Stimulated activated CD4-positive, alpha-beta T cell treated with anti-CD3 and anti-CD28 coated beads, Interleukin-4, amount 100 ng/mL, for 4 hours (primary cell): ENCODE measurements at places on chromosomes 5 and 9.
A peak's percentile ranks its signal among the peaks of the same experiment; 100 is the strongest.

DNA sequence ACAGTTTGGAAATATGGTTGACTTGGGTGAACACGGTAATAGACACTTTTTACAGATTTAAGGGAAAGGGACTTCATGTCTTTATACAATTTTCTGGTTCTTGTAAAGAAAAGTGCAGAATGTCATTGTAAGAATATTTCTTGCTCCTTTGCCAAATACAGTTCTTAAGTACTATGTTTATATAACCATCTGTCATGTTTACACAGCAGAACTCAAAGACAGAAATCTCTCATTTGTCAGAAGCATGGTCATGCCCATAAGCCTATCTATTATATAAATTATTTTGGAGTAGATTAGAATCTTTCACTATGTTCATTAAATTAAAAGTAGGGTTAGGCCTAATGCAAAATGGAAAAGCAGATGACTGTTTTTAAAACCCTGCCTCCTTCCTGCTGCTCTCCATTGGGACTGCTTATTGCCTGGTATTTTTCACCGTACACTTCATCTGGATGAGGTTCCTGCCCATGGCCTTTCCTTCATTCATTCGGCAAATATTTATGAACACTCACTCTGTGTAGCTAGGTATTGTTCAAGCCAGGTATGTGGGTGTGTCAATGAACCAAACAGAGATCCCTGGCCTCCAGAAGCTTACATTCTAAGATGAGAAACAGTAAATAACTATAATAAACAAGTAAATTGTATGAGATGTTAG lies 558.1 kb downstream of the NR2F1-AS1 start:
- DNase-seq = no peak

DNA sequence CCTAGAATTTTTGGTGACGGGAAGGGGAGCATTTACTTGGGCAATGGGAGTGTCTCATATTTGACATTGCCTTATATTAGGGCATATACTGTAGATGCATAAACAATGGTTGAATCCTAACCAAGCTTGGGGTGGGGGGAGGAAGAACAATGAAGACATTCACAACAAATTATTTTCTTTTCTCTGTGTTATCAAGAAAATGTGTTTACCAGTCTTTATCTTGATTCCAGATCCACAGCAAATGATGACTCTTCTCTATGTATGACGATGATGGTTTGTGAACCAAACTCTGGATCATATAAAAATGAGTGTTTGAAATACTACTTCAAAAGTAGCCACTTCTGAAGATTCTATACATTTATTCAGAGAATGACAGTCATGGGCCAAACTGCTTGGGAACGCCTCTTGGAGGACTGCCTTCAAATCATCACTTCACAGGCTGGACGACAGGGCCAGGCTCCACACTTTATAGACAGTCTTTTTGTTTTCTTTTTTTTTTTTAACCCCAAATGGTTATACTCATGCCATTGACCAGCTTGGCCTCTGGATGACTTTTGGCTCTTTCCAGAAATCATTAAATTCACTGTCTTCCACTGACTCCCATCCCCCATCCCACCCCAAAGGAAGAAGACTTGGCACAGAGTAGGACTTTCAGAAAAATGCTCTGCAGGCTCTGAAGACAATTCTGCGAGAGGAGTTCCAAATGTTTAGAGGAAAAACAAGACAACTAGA lies 123.8 kb upstream of the LIFR start:
- no peak for DNase-seq

GRCh38 chr5:132504746-132505145 lies 14.2 kb upstream of the IRF1 start:
- no peak for DNase-seq

- no peak for DNase-seq
These were observed 14.7 kb downstream of the LHX3 start for GRCh38 chr9:136190237-136190601.

- DNase-seq = no peak
These were observed 93.5 kb downstream of the RGS3 start for GRCh38 chr9:113556877-113557593.

GRCh38 chr9:125908136-125908535 lies 161.0 kb downstream of the PBX3 start:
- DNase-seq = no peak

DNA sequence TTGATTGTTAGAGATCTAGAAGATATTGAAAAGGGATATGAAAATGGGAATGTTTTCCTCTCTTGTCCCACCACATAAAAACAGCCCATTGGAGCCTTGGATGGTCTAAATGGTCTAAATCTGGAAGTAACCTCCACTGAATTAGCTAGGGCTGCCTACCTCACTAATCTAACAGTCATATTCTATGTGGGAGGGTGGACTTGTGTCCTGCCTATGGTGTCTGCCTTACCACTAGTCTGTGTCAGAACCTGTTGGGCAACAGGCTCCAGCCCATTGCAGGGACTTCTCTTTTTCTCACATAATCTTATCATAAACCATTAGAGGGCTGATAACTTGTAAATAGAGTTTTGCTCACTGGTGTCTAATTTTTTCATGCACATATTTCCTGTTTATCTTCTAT lies 548.8 kb upstream of the CDH18 start:
- no peak for DNase-seq

- DNase-seq = no peak
These were observed 38.8 kb downstream of the ARHGEF28 start for GRCh38 chr5:73664796-73665195.

- DNase-seq = no peak
These were observed 188.3 kb downstream of the GADD45G start for GRCh38 chr9:89793124-89793495.

DNA sequence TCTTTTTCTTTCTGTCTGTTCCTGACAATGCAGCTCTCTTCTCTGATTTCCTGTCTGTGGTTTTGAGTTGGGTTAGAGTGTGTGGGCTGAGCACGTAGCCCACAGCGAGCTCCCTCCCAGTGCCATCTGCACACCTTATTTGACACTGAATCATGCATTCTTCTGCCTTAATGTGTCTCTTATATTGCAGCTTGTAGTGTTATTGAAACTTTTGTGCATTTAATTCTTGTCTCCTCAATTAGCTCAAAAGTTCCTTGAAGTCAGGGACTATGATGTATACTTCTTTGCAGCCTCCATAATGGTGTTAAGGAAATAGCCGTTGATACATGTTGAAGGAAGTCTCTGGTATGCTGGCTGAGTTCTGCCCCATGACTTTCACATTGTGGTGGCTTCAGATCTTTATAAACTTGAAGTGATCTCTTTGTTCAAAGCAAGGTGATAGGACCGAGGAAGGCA lies 576.2 kb upstream of the CLINT1 start:
- peak; percentile 11 for DNase-seq

DNA sequence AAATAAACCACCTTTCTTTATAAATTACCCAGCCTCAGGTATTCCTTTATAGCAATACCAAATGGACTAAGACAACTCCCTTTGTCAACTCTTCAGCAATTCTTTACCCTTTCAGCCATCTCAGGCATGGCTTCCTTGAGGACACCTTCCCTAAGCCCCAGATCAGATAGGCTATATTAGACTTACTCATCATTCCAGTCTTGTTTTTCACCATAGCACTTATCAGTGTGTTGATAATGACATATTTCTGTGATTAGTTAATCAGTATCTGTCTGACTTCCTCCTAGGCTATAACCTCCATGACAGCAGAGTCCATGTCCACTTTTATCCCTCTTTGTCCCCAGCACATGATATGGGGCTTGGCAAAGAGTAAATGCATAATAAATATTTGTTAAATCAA lies 238.1 kb downstream of the ACTL7B start:
- no peak for DNase-seq

DNA sequence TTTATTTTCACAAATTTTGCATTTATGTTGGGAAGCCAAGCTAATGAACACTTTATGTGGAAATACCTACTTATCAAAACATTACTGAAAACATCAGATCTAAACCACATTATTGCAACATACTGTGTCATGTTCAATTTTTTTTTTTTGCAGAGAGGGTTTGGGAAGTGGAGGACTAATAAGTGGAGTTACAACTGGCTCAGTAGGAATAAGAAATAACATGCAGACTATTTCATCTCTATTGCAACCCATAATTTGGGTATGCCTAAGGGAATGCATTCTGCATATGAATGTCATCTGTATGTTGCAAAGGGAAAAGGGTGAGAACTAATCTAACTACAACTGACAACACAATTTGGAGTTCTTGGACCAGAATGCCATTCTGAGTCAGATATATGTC lies 41.8 kb downstream of the APC start:
- no peak for DNase-seq

GRCh38 chr5:56327809-56328208 lies 94.7 kb upstream of the ANKRD55 start:
- DNase-seq = peak; percentile 56

DNA sequence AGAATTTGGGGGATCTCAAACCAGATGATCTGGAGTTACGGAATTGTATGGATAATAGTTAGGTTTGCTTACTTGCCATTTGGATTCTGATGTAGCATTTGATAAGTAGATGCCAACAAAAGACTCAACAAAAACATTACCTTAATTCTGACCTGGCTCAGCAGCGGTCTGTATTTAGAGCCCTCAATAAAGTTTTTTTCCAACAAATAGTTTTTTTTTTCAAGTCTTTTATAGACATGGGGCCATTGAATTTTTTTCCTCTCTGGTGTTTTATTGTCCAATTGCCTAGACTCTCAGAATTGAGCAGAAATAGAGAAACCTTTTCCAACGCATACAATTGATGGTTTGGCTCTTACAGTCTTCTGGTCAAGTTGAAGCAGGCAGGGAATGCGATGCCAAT lies 192.8 kb upstream of the GAS1 start:
- DNase-seq = no peak

- DNase-seq = no peak
These were observed 11.8 kb upstream of the SEMA5A start for GRCh38 chr5:9557696-9558095.

DNA sequence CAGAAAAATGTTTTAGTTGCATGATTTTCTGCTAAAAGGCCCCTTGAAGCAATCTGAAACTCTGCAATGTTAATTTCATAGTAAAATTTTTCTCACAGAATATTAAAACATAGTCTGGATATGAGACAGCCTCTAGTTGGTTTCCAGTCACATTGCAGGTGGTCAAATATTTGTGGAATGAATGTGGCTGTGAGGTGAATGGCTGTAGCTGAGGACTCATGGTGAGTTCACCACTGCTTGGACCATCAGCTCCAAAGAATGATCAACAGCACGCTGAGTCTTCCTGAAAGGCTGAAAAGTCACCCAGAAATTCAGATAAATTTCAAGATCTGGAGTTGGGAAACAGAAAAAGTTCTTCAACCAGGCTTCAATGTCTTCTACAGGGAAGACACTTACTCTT lies 79.8 kb downstream of the MAT2B start:
- DNase-seq = no peak

GRCh38 chr5:117411701-117412100 lies 837.1 kb upstream of the SEMA6A start:
- DNase-seq = no peak

GRCh38 chr5:169847519-169847918 lies 132.8 kb downstream of the INSYN2B start:
- DNase-seq = no peak

- DNase-seq = no peak
These were observed 251.1 kb downstream of the BNC2 start for GRCh38 chr9:16619402-16619801.

DNA sequence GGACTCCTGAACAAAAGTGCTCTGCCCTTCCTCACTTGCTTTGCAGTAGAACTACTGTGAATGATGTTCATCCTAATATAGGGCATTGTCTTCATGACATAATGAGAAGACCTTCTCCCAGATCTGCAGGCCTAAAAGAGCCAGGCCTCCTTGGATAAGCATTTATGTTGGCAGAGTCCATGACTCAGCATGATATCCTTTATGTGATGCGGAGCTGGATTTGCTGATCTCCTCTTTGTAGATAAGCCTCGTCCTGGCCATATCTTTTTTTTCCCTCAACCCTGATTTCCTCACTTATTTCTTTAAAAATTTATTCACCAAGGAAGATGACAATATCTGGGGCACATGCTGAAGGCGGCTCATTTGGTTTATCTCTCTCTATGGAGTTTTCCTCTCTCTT lies 62.4 kb upstream of the TAS2R1 start:
- DNase-seq = no peak

DNA sequence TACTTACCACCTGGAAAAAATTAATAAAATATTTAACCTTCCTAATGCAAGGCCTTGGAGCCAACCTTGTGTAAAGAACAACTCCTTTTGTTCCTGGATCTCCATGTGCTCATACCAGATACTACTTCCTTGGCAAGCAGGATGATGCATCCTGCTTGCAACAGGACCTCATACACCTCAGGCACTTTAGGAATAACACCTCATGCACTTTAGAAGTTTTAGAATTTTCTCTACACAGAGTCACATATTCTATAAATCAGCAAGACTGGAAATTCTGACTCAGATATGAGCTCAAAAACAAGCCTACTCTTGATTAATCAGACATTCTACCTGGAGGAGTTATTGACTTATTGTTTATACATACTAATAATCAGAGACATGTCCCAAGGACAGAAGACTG lies 209.6 kb upstream of the CDH10 start:
- no peak for DNase-seq

DNA sequence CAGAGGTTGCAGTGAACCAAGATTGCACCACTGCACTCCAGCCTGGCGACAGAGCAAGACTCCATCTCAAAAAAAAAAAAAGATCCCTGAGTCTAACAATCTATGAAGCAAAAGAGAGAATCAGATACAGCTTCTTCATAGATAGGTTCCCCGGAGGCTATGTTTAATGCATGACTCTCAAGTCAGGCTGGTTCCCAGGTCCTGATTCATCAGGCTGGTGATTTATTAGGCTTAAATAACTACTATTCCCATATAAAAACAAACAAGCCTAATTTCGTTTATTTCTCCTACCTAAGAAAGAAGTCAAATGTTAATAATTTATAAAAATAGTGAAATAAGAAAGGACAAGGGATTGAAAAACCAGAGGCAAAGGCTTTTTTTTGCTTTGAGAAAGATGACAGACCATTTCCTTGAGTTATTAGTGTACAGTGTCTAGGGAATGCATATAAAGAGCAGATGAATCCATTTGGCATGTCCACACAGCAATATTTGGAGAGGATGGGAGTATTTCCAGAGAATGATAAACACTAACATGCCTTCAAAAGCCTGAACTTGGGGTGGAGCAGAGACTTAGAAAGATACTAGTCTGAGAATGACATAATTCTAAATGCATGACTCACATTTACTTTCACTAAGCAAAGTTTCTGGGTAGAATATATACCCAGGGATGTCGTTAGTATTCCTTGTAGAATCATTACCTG lies 115.3 kb downstream of the NREP start:
- no peak for DNase-seq

DNA sequence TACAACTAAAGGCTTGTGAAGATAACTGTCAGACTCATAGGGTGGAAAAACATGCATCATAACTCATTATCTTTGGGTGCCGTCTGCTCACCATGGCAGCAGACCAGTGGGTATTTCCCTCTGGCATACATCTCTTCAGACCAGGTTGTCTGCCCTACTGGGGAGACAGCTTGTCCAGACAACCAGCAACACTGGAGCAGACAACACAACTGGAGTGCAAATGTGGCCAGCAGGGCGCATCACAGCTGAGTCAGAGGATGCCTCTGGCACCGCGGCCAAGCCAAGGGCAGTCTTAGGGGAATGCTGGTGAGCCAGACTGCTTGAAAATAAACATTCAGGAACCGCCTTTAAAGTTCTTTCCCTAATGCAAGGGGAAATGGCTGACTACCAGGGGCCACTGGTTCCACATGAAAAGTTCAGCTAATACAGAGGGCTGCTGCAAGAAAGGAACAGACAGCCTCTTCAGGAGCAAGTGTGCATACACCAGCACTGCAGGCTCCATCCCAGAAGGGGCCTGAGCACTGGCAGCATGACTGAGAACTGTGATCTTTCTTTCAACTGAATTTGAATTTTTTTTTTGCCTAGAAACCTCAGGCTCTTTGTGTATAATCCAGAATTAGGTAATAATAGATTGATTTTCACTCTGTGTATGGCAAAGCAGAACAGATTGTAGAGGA lies 77.3 kb downstream of the MAMDC2 start:
- no peak for DNase-seq
